ENCODE measurements at places on chromosomes 7 and 10.
A peak's percentile ranks its signal among the peaks of the same experiment; 100 is the strongest.

GRCh38 chr7:18177815-18178660 lies 150.4 kb upstream of the PRPS1L1 start:
- no peak for DNase-seq

GRCh38 chr7:16708980-16709379 lies 44.6 kb upstream of the TSPAN13 start:
- no peak for DNase-seq

GRCh38 chr7:12746211-12746610 lies 58.8 kb downstream of the ARL4A start:
- DNase-seq, result no peak

GRCh38 chr10:17684537-17684936 lies 40.6 kb downstream of the STAM start:
- DNase-seq, result no peak

DNA sequence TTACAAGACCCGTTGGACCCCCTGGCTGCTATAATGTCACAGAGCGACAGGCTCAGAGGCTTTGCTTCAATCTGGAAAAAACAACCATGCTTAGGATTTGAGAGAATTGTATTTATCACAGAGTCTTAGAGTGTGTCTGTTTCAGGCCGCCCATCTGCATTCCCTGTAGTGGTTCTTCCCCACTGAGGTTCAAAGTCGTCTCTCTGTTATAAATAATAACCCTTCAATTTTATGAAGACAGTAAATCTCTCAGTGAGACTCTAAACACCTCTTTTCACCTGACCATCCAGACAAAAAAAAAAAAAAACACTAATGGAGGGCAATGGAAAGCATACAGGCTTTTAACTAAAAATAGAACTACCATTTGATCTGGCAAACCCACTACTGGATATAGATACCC lies 565.4 kb upstream of the AUTS2 start:
- DNase-seq, result no peak

GRCh38 chr7:153190452-153190851 lies 430.9 kb downstream of the ACTR3B start:
- DNase-seq, result no peak

DNA sequence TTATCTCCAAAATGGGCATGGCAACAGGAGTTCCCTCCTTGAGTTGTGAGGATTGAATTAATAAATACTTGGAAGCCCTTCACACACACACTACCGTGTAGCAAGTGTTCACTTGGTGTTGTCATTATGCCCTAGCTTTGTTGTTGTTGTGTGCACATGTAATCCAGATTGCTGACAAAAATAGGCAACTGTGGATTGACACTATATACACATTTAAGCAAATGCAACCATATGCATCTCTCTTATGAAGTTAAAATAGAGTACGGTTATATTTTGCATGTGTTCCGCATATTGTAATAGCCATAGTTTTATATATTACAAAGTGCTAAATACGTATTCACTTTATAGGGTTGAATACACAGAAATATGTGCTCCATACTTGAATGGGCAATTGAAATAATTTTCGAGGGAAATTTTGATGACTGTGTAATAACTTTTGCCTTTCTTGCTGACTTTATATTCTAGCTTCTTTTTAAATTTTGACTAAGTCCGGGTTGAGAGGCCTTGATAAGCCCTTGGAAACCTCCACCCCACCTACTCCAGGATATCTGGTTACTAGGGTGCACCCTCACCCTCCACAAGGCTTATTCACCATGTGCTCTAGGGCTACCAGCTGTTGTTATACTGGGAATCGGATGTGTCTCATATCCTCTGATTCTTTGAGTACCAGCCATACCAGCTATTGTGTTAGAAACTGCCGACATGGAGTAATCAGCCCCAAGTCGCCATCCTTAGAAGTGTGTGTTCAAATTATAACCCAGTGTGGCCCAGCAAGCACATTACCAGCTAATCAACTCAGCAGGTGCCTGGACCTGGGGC lies 265.0 kb downstream of the CAMK1D start:
- DNase-seq, result peak; percentile 31

- no peak for DNase-seq
These were observed 55.0 kb downstream of the RELN start for GRCh38 chr7:103934508-103934907.

DNA sequence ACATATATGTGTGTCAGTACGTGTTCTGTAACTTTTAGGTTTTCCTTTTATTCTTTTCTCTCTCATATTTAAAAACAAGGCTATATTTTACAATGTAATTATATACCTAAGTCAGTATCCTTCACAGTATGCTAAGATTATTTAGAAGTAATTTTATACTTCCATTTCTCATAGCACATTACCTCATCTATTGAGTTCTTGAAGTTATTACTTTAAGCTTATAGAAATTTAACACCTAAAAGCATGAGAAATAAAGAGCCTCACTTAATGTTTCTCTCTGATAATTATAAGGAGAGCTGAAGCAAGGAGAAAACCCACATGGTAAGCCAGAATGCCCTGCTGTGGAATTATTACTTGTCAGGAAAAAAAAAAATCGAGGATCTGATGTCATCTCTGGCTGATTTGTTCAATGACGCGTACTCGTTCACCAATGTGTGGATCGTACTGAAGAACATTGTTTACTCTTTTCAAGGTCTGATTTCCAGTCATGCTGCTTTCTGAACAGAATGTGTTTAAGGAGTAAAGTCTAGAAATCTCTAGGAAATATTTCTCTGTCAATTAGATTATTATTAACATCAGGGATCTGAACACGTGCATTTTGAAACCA lies 21.9 kb downstream of the CACNB2 start:
- DNase-seq, result no peak

DNA sequence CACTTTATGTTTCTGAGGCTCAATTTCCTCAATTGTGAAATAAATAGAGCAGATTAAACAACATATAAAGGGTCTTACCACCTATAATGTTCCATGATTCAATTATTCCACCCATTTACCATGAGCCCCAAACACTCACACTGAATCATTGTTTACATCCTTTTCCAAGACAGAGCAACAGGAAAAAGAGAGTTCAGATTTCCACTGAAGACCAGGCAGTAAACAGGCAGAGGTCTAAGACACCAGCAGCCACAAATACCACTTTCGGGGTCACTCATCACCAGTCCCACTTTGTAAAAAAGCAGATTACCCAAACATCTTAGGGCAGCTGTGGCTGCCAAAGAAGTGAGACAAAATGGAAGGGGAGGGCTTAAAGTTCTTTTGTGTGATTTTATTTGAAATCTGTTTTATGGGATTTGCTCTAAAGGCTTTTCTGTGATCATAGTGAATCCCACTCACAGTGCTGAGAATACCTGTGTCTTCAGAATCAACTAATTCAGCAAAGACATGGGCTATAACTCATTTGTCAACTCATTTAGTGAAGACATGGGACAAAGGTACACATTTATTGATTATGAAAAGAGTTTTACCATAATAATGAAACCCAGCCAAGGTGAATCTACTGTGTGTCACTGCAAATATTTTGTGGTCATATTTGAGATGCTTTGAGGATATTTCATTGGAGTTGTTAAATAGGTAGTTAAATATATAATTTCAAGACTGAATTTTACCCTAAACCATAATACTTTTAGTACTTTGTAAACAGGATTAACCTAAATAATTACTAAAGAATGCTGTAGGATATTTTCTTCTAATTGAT lies 24.8 kb upstream of the DLD start:
- DNase-seq, result no peak

- DNase-seq, result no peak
These were observed 114.5 kb downstream of the PTPN20 start for GRCh38 chr10:47025540-47026300.

GRCh38 chr7:158323741-158324396 lies 263.8 kb downstream of the PTPRN2 start:
- DNase-seq, result no peak

DNA sequence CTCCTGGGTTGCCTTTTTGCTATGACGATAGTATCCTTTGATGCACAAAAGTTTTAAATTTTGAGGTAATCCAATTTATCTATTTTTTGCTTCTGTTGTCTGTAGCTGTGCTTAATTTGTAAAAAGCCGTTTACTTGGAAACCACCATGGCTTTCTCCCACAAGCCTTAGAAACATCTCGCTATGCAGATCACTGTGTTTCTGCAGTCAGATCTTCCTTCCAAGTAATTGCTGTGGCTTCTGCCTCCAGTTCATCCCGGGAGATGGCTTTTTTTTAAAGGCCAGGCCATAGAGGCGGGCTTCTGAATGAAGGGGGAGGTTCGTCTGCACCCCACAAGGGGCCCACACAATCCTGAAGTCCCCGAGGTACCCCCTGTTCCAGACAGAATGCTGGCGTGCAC lies 48.3 kb upstream of the OCM2 start:
- no peak for DNase-seq

- no peak for DNase-seq
These were observed 126.8 kb downstream of the NEURL1 start for GRCh38 chr10:103620352-103620740.

- DNase-seq, result no peak
These were observed 89.6 kb downstream of the DNAJB9 start for GRCh38 chr7:108659261-108659660.

DNA sequence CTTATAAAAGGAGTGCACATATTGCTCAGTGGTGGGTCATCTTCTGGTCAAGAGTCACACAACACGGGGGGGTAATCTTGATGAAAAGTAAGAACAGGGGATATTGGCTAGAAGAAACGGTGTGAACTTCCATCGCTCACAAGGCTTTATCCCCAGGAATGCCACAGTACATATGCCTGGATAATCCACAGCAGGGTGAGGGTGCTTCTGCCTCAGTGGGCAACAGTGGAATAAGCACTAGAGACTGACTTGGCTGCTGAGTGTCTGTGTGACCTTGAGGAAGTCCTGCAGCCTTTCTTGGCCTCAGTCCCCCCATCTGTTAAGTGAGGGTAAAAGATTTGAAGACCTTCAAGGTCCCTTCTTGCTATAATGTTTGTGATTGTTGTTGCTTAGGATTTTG lies 44.9 kb upstream of the SHH start:
- no peak for DNase-seq

- DNase-seq, result no peak
These were observed 107.1 kb downstream of the PIP4K2A start for GRCh38 chr10:22607261-22607660.

GRCh38 chr10:87771871-87772500 lies 46.0 kb downstream of the ATAD1 start:
- DNase-seq, result no peak

Measured in NCI-H1092 treated with DMSO at 0.1 percent for 48 hours (cell line).